Right renal pelvis (tissue), 4 donors: ENCODE measurements at places on chromosomes 5 and 9. TPM values are rescaled to one million over a fixed set of nuclear protein-coding genes. Genes with fewer than 3 reads are reported as not detected.

Gene ADCY2
- 4.3 TPM for polyA plus RNA-seq

Gene SERF1A
- 12.1 TPM for polyA plus RNA-seq

DNA sequence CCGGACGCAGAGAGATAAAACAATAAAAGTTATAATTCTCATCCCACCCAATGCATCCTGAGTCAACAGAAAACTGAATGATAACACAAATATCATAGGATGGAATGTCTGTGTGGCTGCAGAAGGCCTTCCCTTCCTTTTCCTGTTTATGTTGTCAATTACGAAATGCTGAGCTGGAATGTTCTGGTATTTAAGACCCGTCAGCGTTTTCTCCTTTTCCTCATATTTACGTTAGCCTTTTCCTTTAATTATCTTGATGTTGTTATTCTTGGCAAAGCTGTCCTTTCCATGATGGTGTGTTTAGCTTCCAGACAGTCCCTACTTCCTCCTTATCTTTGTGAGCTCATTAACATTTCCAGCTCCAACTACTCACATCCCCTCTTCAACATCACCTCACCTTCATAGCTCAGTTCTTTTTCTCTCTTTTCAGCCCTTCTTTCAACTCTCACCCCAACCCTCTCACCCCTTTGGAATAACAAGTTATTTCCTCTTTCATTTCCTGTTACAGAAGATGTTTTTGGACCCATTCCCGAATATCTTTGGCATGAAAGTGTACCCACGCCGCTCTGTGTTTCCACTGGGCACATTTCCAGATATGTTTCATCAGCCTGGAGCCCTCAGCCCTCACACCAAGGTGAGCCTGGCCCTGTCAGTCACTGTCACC lies 221.6 kb downstream of the NR2F1-AS1 start:
- no peak for DNase-seq

DNA sequence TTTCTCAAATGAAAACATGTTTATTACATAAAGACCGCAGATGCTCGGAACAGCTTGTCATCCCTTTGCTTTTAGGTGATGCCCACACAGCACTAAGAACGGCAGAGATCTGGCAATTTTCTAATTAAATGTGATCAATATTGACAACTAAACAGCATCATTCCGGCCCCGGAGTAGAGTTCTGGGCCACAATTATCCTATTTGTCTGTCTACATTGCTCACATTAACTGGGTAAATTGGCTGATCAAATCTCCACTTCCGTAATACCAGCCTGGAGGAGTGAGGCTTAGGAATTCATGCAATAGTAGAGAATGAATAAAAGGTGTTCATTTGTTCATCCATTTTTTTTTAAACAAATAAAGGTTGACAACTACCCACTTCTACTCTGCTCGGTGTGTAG lies 245.1 kb upstream of the C9orf72 start:
- DNase-seq: no peak
